Right lung (tissue), 10 donors: ENCODE measurements at places on chromosomes 1 and 21. TPM values are rescaled to one million over a fixed set of nuclear protein-coding genes. Genes with fewer than 3 reads are reported as not detected.

- no peak for DNase-seq
Measured at GRCh38 chr1:199269241-199269640, 630.4 kb downstream of the PTPRC start.

DNA sequence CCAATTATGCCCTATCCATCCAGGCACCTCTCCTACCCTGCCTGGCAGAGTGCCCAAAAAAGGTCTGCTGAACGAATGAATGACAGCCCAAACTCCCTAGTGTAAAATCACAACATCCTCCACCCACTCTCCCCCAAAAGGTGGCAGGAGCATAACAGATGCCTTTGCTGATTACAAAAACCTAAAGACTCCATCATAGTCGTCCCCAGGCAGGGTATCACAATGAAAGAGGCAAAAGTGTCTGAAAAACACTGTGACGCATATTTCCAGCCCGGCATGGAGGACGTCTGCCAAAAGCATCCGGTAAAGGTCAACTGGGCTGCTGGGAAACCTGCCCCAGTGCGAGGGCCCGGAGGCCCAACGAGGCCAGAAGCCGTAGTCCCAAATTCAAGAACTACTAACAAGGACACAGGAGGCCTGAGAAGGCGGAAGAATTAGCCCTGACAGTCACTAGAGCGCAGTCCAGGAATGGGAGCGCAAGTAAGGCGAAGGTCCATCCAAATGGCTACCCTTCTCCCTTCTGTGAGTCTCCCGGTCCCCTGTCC lies 576 bp downstream of the SMIM12 start:
- no peak for DNase-seq

DNA sequence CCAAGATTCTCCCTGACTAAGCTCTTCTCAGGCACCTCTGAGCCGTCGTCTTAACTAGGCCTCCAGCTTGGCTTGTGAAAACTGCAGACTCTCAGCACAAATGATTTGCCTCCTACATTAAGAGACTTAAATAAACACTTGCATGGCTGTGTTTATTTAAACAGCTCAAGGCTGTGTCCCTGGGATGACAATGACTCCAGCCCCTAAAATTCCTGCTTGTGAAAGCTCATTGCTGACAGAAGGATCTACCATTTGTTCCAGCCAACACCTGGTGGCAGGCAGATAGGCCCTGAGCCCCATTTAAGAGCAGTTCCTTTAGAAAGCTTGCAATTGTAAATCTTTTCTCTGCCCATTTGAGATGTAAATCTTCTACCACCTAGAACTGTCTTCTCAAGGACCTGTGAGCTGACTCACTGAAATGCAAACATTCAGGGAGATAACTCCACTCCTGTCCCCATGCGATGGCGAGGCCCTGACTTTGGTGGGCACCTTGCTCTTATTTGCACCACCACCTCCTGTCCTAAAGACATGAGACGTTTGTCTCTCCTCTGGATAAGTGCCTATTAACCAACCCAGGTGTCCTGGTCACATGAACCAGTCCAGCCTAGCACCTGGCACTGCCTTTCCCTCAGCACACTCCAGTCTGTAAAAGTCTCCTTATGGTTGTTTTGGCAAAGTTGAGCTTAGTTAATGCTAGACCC lies 15.1 kb upstream of the PCP4 start:
- no peak for DNase-seq

GRCh38 chr1:232390590-232390989 lies 239.3 kb downstream of the SIPA1L2 start:
- DNase-seq: no peak

GRCh38 chr1:118954301-118954905 lies 33.7 kb downstream of the TBX15 start:
- DNase-seq: no peak

DNA sequence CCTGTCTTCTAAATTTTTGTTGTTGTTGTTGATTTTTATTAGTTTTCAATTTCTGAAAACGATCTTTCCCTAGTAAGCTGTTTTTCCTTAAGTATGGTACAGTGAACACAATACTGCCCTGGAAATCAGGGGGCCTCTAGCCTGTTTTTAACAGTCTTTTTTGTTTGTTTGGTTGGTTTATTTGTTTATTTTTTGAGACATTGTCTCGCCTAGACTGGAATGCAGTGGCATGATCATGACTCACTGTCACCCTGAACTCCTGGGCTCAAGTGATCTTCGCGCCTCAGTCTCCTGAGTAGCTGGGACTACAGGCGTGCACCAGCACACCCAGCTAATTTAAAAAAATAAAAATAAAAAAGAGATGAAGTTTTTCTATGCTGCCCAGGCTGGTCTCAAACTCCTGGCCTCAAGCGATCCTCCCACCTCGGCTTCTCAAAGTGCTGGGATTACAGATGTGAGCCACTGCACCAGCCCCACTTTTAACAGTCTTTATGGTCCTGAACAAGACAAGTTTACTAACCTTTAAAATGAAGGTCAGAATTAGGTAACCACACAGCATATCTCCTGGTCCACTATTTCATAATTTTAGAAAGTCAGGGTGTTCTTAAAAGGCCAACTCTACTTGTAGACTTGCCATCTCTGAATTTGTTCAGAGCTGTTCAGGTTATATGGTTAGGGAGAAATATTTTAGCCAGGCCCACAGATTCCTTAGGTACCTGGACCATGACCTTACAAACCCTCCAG lies 35.4 kb downstream of the TBCE start:
- DNase-seq: no peak

DNA sequence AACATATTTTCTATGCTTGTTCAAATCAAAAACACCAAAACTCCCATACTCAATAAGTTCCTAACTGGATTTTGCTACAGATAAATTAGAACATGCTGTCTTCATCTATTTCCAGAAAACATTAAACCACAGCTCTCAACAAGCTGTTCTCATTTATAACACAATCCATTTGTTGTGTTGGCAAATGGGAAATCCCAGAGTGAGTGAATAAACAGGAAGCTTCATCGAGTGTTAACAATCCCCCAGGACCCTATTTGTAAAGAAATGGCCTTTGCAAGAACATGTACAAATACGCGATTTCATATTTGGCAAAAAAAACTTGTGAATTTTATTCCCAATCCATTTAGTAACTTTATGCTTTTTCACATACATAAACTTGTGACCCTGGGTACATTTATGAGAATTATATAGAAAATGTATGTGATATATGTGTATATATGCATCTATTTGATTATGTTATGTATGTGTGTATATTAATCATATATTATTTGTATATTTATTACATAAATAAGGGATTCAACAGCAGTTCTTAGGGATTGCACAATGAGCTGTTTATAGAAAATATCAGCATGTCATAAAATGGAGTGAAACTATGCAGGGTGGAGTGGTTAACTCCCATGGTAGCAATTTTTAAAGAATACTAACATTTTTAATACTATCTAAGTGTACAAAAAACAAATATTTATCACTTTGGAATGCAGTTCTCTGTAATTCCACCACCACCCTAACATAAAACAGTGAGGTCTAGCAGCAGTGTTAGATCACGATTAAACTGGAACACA lies 160.0 kb downstream of the NEGR1 start:
- peak; percentile 62 for DNase-seq

DNA sequence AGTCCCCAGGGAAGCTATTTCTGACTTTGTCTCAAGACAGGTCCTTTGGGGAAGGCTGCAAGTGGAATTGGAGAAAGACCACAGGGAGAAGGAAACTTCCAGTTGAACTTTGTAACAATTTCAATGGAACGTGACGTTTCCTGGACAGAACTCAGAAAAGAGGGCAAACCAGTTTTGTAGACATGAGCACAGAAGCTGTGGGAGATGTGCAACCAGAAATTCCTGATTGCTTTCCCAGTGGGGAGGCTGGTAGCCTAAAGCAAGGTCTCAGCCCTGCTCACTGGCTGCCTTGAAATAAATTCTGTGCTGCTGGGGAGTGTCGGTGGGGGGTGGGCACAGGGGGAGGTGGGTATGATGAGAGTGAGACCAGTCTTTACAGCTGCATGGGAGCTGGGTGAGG lies 1206.7 kb upstream of the ADGRL2 start:
- DNase-seq: no peak

DNA sequence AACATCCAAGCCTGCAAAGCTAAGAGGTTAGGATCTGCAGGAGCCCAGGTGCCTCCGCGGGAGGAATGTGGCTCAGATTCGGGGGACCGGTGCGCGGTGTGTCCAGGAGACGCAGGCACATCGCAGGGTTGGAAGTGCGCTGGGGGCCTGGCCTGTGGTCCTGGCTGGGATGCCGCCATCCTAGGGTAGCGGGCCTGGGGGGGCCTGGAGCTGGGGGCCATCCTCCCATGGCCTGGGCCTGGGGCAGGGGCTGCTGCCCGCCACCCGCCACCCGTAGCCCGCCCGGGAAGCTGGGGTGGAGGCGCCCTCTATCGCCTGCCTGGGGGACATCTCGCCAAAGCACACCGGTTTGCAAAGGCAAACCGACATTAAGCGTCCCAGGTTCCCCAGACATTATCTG lies 170.6 kb upstream of the ARHGEF16 start:
- no peak for DNase-seq

DNA sequence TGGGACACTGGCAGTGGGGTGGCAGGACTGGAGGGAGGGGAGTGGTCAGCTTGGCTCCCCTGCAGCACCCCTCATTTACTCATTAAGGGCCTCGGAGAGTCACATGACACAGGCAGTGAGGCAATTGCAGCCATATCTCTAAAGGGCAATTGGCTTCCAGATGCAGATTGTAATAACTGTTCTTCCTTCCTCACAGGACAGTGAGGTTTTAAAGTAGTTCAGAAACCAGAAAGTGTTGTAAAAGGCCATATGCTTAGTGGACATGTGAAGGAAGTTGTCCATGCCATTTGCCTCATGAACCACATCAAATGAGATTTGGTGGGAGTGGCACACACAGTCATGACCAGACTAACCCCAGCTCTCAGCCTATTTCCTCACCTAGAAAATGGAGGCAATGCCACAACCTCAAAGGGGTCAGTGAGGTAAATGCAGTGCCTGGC lies 11.1 kb downstream of the MTX1 start:
- DNase-seq: no peak

DNA sequence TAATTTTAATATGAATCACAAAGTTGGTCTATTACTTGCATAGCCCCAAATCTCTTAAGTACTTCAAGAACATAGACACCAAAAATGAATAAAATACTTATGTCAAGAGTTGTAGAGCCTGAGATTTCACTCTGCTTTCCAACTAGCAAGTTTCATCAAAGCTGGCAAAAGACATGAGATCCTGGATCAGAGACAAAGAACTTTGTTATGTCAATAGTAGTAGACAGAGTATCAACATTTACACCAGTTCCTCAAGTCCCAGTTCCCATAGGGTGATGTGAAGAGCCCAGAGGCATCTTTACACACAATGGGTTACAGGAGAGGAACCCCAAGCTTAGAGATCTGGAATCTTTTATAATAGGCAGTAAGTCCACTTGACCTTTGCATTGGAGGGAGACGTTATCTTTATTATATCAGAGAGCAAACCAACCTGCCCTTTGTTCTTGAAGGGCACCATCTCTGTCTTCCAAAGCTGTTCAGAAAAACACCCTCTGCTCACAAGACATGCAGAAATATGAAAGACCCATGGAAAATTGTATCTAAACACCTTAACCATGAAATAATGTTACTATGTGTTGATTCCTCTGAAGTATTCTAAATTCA lies 174.4 kb upstream of the GALNT2 start:
- no peak for DNase-seq

GRCh38 chr1:103517380-103518047 lies 8.0 kb upstream of the RNPC3 start:
- DNase-seq: no peak

GRCh38 chr1:115099693-115100050 lies 10.4 kb upstream of the TSPAN2 start:
- no peak for DNase-seq

DNA sequence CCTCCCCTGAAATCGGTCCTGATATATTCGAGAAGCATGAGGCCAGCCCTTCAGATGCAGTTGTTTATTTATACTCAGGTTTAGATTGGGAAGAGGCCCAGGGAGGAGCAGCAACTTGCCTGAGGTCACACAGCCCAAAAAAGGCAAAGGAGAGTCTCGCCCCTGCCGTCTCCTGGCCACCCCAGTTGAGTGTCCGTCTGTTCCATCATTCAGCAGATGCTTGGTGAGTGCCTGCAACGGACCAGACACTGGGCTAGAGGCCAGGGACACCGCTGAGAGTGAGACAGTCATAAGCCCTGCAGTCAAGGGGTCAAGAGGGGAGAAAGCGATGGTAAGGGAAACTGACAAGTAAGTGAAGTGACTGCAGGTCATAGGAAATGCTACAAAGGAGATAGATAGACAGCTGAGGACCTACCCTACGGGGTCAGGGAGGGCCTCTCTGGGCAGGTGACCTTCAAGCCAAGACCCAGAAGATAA lies 15.4 kb upstream of the SELENON start:
- no peak for DNase-seq

DNA sequence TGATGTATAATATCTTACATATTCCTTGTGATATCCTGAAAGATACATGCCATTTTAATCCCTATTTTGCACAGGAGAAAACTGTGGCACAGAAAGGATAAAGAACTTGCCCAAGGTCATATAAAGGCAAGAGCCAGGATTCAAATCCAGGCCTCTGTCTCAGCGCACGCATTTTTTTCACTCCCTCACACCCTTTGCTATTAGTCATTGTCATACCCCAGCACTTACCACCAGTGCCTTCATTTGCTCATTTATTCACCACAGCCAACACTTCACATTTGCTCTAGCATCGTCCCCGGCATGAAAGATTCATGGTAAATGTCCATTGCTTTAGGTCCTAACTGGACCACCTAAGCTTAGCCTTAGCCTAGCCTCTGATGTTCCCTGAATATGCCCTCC lies 14.2 kb downstream of the ALX3 start:
- DNase-seq: no peak

GRCh38 chr1:243798726-243799125 lies 51.3 kb downstream of the AKT3 start:
- no peak for DNase-seq

- no peak for DNase-seq
Measured at GRCh38 chr1:26373789-26374188, 1.2 kb upstream of the ZNF683 start.

- no peak for DNase-seq
Measured at GRCh38 chr1:234040446-234041317, 136.2 kb downstream of the SLC35F3 start.

- DNase-seq: no peak
Measured at GRCh38 chr1:194369060-194369459, 1182.6 kb upstream of the B3GALT2 start.

- no peak for DNase-seq
Measured at GRCh38 chr1:96598416-96599168, 123.0 kb upstream of the PTBP2 start.

The LCE2D gene
- polyA plus RNA-seq: not detected

The RNU1-4 gene
- not detected for polyA plus RNA-seq

The TNFSF18 gene
- 1.2 TPM for polyA plus RNA-seq

The PADI4 gene
- polyA plus RNA-seq: 1.4 TPM

The NR1I3 gene
- polyA plus RNA-seq: 0.96 TPM

The KCNJ9 gene
- polyA plus RNA-seq: 0.04 TPM

The SPRR2F gene
- polyA plus RNA-seq: 0.43 TPM

The DMRTA2 gene
- polyA plus RNA-seq: not detected
